Heart right ventricle (tissue), 16 donors: ENCODE measurements at places on chromosomes 5 and 9.

GRCh38 chr5:109690242-109690974 is 681 bp downstream of the MAN2A1 start:
- no peaks in the 10 kb centered on the region for H3K27me3 ChIP-seq
- peak; percentile 37 for DNase-seq
- peak overlapping the region; percentile 99 for H3K4me3 ChIP-seq

DNA sequence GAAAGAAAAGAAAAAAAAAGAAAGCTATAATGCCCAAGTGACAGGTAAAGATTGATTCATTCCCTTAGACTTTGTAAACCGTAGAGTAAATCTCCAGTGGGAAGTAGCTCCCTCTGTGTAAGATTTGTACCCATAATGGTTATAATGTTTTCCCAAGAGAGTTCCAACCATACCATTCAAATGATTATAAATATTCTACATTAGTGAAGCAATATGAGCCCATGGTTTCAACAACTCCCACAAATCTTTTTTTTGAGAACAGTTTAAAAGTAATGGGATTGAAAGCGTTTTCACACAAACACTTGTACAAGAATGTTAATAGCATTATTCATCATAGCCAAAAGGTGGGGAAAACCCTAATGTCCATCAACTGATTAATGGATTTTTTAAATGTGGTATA is 58.0 kb downstream of the GRAMD2B start:
- H3K4me3 ChIP-seq, result no peak overlapping the region
- H3K27ac ChIP-seq, result no peak overlapping the region
- no peaks in the 10 kb centered on the region for H3K27me3 ChIP-seq

DNA sequence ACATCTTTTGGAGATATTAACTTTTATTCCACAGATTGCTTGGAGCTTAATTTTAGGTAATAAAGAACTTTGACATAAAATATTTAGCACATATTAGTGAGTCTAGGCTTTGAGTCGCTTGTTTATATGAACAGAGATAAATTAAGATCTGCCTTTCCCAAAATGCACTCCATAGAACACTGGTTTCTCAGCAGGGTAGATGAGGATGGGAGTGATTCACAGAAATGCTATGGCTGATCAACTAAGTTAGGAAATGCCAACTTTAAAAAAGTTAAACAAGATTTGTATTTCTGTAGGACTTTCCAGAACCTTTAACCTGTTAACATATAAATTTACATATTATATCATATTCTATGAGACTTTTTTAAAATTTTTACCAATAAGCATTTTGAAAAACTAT is 65.2 kb downstream of the STARD4 start:
- no peak overlapping the region for H3K27ac ChIP-seq
- H3K4me1 ChIP-seq, result no peaks in the 10 kb centered on the region
- DNase-seq, result no peak
- no peaks in the 10 kb centered on the region for H3K36me3 ChIP-seq
- no peak overlapping the region for H3K4me3 ChIP-seq

DNA sequence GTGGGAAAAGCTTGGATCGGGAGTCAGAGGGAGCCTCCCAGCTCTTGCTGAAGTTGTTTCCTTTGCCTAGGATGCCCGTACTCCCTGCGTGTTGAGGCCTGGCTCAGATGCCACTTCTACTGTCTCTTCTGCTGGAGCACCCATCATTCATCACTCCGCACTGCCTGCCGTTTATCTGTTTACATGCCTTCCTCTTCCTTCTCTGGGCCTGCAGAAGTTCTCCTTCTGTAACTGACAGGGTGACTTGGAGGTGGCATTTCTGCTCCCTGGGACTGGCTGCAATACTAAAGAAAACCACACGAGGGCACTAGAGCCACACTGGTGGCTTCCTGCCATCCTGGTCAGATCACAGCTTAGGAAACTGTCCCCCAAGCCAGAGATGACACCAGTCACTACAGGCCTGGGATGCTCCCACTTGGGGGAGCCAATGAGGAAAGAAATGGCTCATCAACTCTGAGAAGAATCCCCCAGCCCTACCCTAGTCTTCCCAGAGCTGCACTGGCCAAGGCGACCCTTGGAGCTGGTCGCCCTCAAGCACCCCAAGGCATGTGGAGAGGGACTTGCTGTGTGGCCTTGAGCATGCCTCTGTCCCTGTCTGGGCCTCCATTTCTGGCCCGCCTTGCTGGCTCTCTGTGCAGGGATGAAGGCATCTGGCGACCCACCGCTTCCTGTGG is 9.7 kb upstream of the SLC25A51 start:
- H3K4me1 ChIP-seq, result peaks cover 49% of the 10 kb centered on the region
- H3K27me3 ChIP-seq, result no peaks in the 10 kb centered on the region
- H3K27ac ChIP-seq, result no peak overlapping the region
- peak; percentile 81 for DNase-seq
- H3K36me3 ChIP-seq, result no peaks in the 10 kb centered on the region

GRCh38 chr5:58875599-58875998 is 292.7 kb downstream of the RAB3C start:
- H3K4me3 ChIP-seq, result no peak overlapping the region
- no peak overlapping the region for H3K27ac ChIP-seq
- H3K36me3 ChIP-seq, result no peaks in the 10 kb centered on the region
- H3K4me1 ChIP-seq, result no peaks in the 10 kb centered on the region
- DNase-seq, result no peak

DNA sequence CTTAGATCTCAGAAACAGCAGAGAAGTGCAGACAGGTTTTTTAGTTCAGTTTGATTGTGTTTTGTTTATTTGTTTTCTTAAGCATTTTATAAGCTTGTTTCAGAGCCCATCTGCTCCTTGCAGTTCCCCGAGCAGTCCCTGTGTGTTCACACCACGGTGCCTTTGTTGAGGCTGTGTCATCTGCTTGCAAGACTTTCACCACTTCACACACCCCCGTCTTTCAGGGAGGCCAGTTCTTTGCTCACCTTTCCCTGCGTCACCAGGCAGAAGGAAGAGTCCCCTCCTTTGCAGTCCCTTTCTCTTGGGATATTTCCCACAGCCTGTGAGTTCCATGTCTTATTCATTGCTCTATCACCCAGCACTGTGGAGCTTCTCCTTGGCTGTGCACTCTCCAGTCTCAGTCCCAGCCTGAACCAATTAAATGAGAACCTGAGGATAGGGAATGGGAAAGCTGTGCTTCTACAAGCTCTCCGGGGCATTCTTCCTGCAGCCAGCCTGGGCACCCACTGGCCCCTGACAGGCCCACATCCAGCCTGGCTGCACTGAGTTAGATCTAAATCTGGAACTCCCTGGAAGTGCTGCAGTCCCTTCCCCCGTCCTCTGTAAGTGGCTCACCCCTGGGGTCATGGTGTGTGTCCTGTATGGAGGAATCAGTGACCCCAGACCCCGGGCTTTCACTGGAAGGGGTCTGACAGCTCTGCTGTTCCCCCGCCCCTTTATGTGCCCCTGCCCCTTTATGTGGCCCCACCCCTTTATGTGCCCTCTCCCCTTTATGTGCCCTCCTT is 5.5 kb downstream of the MVB12B start:
- peaks cover 74% of the 10 kb centered on the region for H3K4me1 ChIP-seq
- no peak overlapping the region for H3K4me3 ChIP-seq
- DNase-seq, result no peak
- no peaks in the 10 kb centered on the region for H3K27me3 ChIP-seq
- no peak overlapping the region for H3K27ac ChIP-seq

- DNase-seq, result no peak
- no peaks in the 10 kb centered on the region for H3K4me1 ChIP-seq
- H3K27ac ChIP-seq, result no peak overlapping the region
- H3K4me3 ChIP-seq, result no peak overlapping the region
- H3K36me3 ChIP-seq, result no peaks in the 10 kb centered on the region
Measured at GRCh38 chr5:10524376-10525123, 39.3 kb upstream of the ANKRD33B start.

GRCh38 chr9:124088476-124088837 is 76.9 kb downstream of the LHX2 start:
- no peak for DNase-seq
- H3K4me1 ChIP-seq, result no peaks in the 10 kb centered on the region
- H3K27me3 ChIP-seq, result no peaks in the 10 kb centered on the region
- H3K36me3 ChIP-seq, result no peaks in the 10 kb centered on the region
- H3K27ac ChIP-seq, result no peak overlapping the region

GRCh38 chr9:2453701-2454100 is 167.9 kb upstream of the VLDLR start:
- no peaks in the 10 kb centered on the region for H3K4me1 ChIP-seq
- no peaks in the 10 kb centered on the region for H3K36me3 ChIP-seq
- H3K27me3 ChIP-seq, result no peaks in the 10 kb centered on the region
- H3K27ac ChIP-seq, result no peak overlapping the region
- DNase-seq, result no peak

GRCh38 chr5:41575110-41575779 is 64.8 kb upstream of the PLCXD3 start:
- H3K36me3 ChIP-seq, result no peaks in the 10 kb centered on the region
- no peak for DNase-seq
- no peak overlapping the region for H3K27ac ChIP-seq
- no peaks in the 10 kb centered on the region for H3K27me3 ChIP-seq
- no peaks in the 10 kb centered on the region for H3K4me1 ChIP-seq

- no peak for DNase-seq
- no peak overlapping the region for H3K4me3 ChIP-seq
- no peak overlapping the region for H3K27ac ChIP-seq
- H3K36me3 ChIP-seq, result no peaks in the 10 kb centered on the region
Measured at GRCh38 chr9:116233160-116233530, 79.6 kb downstream of the PAPPA start.

DNA sequence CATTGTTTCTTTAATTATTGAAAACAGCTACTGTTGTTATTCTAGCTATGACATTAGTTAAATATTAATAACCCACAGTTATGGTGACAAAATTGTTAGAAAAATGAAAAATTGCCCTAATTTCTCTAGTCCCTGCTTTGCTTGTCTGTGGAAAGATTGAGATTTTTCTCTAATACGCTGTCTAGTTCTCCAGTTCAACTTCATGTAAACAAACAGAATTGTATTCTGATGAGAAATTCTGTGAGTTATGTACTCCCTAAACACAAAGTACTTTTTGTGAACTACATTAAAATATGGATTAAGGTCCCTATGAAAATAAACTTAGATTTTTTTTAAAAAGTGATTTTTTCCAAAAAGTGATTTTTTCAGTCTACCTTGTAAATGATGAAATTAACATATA is 8.7 kb downstream of the SLF1 start:
- no peaks in the 10 kb centered on the region for H3K4me1 ChIP-seq
- H3K27me3 ChIP-seq, result no peaks in the 10 kb centered on the region
- H3K36me3 ChIP-seq, result peaks cover 30% of the 10 kb centered on the region
- H3K27ac ChIP-seq, result no peak overlapping the region
- no peak for DNase-seq
- H3K4me3 ChIP-seq, result no peak overlapping the region

DNA sequence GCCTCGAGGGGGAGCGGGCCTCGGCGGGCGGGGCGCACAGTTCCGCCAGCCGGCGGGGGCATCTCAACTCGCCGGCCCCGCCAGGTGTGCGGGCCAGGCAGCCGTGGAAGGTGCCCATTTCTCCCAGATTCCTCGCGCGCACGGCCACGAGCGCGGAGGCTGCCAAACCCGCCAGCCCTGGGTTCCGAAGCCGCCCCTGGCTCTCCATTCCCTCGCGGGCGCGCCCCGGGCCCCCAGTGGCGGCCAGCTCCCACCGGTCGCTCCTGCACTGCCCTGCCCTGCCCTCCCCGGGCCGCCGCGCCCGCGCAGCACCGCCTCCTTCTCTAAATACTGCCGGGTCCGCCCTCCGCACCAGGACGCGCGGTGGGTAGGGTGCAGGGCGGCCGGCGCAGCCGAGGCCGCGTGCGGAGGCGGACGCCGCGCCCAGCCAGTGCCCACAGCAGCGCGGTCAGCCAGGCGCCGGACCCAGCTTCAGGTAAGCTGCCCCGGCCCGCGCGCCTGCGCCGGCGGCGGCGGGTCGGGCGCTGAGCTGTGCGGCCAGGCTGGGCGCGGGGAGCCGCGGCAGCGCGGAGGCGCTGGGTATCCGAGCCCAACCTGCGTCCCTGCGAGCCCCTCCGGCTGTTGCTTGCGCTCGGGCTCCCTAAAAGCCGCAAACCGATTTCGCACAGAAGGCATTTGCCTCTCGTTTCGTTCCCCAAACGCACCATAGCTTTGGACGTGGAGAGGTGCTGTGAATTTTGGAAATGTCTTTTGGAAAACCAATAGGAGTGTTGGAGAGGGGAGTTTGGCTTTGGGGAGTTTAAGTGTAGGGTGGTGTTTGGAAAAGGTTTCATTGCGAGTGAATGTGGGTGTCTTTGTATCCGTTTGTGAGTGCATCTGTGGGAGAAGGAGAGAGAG is at the start of gene TMEM171:
Gene TMEM171, plus strand, starts transcription at position 354 of the 897 bp plus-strand sequence. CDS start 2,799 bp downstream, outside the sequence.
- H3K4me3 ChIP-seq, result peak within 1 kb of the TSS; percentile 51
- H3K27ac ChIP-seq, result no peak within 1 kb of the TSS
- H3K4me1 ChIP-seq, result no peaks in the 10 kb centered on the region
- no peaks in the 10 kb centered on the region for H3K27me3 ChIP-seq
- DNase-seq, result peak; percentile 27

GRCh38 chr5:7010591-7010990 is 297.4 kb downstream of the TENT4A start:
- no peaks in the 10 kb centered on the region for H3K27me3 ChIP-seq
- H3K27ac ChIP-seq, result no peak overlapping the region

- H3K4me3 ChIP-seq, result no peak overlapping the region
- H3K27ac ChIP-seq, result peak overlapping the region; percentile 96
- H3K4me1 ChIP-seq, result peaks cover 23% of the 10 kb centered on the region
- no peak for DNase-seq
Measured at GRCh38 chr5:139458580-139459407, 3.7 kb downstream of the ECSCR start.

DNA sequence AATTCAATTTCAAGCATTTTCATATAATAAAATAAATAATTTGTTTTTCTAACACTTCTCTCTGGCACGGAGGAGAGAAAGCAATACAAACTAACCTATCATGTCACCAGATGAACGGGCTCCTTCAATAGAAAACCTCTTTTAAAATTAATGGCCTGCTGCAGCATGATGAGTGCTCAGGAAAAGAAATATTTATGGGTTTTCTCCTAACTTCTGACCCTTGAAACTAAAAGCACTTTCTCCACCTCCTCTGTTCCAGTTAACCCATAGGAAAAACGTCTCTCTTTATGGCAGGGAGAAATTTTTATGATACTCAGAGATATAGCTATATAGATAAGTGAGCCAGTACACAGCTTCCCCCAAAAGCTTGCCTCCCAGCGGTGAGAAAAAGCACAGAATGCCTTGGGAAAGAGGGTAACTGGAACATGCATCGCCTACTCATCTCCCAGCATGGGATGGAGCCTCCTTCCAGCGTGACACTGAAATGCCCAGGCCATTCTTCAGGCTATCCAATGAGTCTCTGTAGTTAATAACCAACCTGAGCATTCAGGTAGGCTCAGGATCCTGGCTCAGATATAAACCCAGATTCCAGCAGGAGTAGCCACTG is 963.0 kb upstream of the DMAC1 start:
- no peak for DNase-seq
- no peaks in the 10 kb centered on the region for H3K27me3 ChIP-seq
- no peaks in the 10 kb centered on the region for H3K36me3 ChIP-seq
- no peak overlapping the region for H3K4me3 ChIP-seq
- no peak overlapping the region for H3K27ac ChIP-seq

DNA sequence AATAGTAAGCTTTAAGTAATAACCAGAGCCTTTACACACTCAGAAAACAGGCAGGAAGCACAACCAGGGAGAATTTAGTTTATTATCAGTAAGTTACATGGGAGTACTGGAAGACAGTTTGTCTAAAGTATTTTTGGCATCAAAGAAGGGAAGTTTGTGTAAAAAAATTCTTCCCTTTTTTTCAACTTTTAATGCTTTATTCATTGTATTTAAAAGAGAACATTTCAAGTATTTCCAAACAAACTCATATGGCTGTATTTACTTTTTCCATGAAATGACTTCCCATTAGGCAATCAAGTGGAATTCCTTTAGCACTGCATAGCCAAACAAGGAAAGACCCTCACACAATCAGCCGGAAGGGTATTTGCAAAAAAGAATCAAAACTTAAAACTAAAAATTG is 26.7 kb downstream of the RNF145 start:
- no peak for DNase-seq
- H3K27me3 ChIP-seq, result no peaks in the 10 kb centered on the region
- peak overlapping the region; percentile 50 for H3K27ac ChIP-seq
